ENCODE measurements at places on chromosomes 4 and X.

DNA sequence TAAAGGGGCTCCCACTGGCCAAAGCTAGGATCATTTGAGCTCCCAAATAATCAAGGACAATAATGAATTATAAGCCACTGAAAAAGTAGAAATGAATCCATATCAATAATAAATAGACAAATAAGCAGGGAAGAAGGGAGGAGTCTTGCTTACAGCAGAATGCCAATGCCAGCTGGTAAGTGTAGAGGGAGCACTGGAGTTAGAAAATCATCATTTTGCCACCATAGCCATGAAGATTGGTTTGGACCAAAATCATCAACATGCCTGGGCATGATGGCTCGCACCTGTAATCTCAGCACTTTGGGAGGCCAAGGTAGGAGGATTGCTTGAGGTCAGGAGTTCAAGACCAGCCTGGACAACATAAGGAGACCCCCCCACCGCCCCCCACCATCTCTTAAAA is 20.4 kb upstream of the SH3KBP1 start:
- no peak for DNase-seq

DNA sequence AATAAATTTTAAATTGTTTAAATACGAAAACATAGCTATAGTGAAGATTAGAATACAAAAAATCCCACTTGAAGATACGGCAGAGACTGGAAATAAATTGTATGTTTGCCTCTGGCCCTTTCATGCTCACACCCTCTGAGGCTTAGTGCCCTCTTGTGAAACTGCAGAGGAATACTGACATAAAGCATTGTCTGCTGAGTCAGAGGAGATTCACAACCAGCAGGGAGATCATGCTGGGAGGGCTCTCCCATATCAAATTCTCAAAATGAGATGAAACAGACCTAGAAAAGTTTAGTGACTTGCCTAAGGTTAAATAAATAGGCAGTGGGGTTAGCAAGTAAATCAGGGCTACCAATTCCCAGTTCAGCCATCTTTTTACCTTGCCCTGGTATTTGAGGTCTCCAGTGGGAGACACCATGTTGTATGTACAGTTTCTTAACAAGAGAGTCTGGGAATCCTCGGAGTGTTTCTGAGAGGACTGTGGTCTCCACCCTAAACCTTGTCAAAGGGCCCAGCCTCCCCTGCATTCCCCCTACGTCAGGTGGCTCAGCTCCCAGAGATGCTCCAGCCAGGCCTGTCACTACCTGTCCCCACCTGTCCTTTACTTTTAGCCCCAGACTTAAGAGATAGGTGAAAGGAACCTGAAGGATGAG is 581.4 kb upstream of the DIPK2B start:
- DNase-seq = no peak

DNA sequence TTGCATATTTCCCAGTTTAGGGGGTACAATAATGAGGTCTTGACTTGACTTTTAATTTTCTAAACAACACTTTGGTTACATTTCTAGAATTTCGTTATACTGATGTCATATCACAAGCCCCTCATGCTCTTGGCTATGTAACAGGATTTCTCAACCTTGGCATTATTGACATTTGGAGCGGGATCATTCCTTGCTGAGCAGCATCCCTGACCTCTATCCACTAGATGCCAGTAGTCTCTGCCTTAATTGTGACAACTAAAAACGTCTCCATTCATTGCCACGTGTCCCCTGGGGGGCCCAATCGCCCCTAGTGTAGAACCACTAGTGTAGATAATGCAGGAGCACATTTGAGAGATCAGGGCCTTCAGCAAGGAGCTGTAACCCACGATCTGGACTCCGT is 234.2 kb upstream of the MID1 start:
- DNase-seq = no peak

GRCh38 chr4:140703463-140703862 is 52.7 kb downstream of the TBC1D9 start:
- no peak for DNase-seq

DNA sequence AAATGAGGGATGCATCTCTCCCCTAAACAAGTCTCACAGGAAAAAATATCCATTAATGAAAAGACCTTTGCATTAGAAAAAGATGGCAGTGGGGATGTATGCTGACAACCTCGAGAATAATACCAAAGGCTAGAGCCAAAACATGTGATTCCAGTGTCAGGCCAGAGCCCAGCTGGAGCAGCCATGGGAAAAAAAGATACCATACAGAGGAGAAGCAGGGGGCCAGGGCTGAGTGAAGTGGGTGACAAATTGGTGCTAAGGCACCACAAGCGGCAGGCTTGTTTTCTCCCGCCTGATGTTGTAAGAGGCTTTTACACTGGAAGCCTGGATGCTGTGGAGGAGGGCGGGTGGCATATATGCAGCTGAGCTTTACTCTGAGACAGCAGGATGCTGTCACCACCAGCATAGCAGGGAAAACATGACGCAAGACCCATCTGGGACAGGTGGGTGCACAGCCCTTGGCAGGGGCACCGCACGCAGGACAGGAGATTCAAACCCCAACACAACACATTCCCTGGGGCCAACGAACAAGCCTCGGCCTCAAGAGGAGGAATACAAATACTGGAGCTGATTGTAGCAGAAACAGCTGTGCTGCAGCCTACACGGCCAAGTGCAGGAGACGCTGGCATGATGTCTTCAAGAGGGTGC is 91.9 kb downstream of the TSPAN5 start:
- peak; percentile 72 for DNase-seq

DNA sequence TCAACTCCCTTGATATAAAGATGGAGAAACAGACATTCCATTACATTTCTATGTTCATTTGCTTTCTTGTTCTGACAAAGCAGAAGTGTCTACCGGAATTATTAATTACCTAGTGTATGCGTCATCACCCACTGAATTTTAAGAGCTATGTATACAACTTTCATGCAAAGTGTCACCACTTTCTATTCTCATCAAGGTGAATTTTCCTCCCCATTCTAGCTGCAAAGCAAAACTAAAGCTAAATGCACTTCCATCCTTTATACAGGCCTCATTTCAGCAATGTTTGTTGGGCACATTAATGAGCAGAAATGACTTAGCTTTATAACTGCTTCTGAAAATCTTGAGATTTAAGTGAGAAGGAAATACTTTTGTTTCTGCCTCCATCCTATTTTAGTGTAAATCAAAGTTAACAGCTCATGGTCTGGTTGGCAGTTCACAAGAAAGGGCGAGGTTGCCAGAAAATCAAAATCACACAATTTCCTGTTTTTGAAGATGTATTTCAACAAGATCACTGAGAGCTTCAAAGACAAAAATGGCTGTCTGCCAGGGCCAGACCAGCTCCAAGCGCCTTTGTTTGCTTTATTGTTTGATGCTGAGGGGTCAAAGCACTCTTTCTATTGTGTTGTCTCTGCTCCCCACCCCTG is 7.2 kb upstream of the FAM9C start:
- DNase-seq = peak; percentile 25

GRCh38 chr4:94338681-94339351 is 3.8 kb downstream of the HPGDS start:
- no peak for DNase-seq
